Left renal cortex interstitium (tissue), 4 donors: ENCODE measurements at places on chromosomes 4 and X.

DNA sequence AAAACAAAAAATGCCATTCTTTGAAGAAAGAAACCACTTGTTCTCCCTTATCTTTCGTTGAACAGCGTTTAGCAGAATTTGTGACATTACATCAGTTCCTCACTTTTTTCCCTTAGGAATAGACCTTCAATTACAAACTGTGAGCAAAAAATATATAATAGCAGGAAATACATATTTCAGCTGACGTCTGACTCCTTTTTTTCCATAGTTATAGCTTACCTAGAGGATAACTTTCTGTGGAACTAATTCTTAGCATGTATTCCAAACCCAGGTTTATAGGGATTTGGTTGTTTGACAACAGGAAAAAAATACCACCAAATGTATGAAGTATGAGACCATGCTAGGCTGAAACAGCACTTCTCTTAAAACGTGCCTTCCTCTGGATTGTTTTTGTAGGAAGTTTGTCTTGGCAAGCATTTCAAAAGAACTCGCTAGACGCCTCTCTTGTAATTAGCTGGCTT is 2.0 kb upstream of the LIMCH1 start:
- DNase-seq: no peak

GRCh38 chr4:177404986-177405385 is 37.3 kb downstream of the AGA start:
- DNase-seq: no peak

GRCh38 chrX:121150217-121150616 is 102.8 kb downstream of the GLUD2 start:
- DNase-seq: no peak

GRCh38 chr4:82508806-82509428 is 52.9 kb downstream of the TMEM150C start:
- DNase-seq: no peak

DNA sequence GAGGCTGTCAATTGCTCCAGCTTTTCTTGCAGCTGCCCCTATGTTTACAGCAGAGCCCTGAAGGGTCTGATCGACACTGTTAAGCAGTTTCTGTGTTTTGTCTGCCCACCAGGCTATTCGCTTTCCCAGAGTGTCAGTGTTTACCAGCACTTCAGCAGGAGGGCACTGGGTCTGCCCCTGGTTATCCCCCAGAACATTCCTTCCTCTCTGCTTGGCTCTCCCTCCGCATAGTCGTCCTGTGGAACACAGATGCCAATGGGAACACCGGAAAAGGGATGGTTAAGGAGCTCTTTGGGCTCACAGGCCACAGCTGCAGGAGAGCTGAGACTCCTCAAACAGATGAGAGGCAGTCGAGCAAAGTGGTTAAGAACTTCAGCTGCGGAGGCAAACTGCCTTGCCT is 71.3 kb upstream of the FBXW7 start:
- no peak for DNase-seq

DNA sequence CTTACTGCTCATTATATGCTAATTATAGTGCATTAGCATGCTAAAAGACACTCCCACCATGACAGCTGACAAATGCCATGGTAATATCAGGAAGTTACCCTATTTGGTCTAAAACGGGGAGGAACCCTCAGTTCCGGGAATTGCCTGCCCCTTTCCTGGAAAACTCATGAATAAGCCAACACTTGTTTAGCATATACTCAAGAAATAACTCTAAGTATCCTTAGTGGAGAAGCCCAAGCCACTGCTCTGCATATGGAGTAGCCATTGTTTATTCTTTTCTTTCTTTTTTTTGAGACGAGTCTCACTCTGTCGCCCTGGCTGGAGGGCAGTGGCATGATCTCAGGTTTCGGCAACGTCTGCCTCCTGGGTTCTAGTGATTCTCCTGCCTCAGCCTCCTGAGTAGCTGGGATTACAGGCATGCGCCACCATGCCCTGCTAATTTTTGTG is 15.5 kb downstream of the NUDT6 start:
- no peak for DNase-seq

- no peak for DNase-seq
Observed at GRCh38 chr4:93355411-93355810, 473.1 kb upstream of the ATOH1 start.
